ENCODE measurements at places on chromosomes 2 and 18. TPM values are rescaled to one million over a fixed set of nuclear protein-coding genes. Genes with fewer than 3 reads are reported as not detected.

CFAP221 gene
- total RNA-seq: 23.4 TPM

GRCh38 chr2:64698668-64699444 is 45.1 kb upstream of the SERTAD2 start:
- DNase-seq: no peak

- no peak for DNase-seq
These were observed 244.7 kb downstream of the EIPR1 start for GRCh38 chr2:3132966-3133365.

NABP1 gene
- total RNA-seq: 15.4 TPM

GRP gene
- total RNA-seq: not detected

MERTK gene
- total RNA-seq: 14.7 TPM

DNA sequence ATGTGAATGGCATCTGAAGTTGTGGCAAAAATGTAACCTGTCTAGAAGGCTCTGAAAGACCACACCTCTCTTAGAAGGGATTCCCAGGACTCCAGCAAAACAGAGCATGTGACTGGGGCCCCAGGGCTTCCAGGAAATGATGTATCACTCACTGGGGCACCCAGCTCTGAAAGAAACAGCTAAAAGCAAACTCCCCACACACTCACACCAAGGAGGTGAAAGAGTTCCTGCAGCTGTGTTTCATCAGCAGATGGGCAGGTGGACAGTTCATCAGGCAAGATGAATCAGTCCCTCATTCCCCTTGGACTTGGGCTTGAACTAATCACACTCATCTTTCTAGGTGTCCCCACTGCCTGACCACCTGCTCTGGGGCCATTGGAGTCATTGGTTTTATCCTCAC is 76.2 kb downstream of the CCBE1 start:
- no peak for DNase-seq

Data from ovary (tissue), 10 donors.